Activated CD8-positive, alpha-beta T cell treated with anti-CD3 and anti-CD28 coated beads for 36 hours (primary cell): ENCODE measurements at places on chromosomes 12 and 14.

DNA sequence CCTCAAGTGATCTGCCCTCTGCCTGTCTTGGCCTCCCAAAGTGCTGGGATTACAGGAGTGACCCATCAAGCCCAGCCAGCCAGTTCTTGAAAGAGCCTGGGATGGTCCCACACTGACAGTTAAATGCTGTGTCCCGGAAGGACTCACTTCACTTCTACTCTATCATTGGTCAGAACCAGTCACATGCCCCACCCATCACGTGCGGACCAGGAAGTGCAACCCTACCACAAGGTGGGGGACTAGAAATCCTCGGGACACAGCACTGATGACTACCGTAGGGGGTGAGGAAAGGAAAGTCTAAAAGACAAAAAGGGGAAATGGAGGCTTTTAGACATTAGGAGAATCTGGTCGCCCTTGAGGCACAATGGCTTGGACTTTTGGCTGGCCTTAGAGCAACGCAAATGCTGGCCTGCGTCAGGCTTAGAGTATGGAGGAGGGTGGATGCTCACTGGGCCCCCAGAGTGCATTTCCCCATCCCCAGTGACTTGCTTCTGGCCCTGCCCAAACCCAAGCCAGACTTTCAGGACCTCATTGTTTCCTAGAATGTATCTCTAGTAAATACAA lies 207.7 kb downstream of the TTC8 start:
- no peak for DNase-seq

DNA sequence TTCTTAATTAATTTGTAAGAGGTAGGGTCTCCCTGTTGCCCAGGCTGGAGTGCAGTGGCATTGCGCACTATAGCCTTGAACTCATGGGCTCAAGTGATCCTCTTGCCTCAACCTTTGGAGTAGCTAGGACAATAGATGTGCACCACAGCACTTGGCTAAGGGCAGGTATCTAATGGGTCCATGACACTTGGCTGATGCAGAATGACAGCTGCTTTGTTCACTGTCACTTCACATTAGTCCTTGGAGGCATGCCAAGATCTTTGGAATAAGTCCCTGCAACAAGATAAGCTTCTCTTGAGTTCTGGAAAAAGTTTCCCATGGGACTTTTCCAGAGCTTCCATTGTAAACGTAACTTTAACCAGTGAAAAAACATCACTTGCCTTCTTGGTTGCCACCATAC lies 23.4 kb downstream of the COQ6 start:
- no peak for DNase-seq

GRCh38 chr14:94768141-94768520 lies 1.8 kb downstream of the GSC start:
- DNase-seq: no peak

DNA sequence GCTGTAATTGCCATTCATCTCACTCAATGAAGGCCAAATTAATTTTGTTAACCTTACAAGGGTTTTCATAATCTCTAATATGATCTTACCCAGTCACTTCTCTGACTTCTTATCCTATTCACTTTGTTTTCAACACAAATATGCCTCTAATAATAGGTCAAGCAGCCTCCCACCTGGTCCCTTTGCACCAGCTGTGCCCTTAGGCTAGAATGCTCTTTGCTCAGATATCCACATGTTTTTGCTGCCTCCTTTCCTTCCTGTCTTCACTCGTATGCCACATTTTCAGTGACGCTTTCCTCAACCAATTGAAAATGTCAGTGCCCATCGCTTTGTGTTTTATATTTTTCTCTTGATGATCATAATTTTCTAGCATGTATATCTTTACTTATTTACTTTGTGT lies 106.4 kb upstream of the SYT10 start:
- DNase-seq: no peak

- no peak for DNase-seq
Observed at GRCh38 chr12:47360093-47360480, 280.3 kb upstream of the AMIGO2 start.

DNA sequence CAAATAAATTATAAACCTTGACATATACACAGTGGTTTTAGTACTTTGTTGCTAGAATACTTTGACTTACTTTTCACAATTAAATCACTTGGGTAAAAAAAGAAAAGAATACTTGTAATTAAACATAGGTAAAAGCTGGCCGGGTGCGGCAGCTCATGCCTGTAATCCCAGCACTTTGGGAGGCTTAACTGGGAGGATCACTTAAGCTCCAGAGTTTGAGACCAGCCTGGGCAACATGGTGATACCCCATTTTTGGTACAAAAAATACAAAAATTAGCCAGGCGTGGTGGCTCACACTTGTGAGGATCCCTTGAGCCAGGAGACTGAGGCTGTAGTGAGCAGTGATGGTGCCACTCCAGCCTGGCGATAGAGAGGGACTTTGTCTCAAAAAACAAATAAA lies 7.8 kb downstream of the STX2 start:
- no peak for DNase-seq

DNA sequence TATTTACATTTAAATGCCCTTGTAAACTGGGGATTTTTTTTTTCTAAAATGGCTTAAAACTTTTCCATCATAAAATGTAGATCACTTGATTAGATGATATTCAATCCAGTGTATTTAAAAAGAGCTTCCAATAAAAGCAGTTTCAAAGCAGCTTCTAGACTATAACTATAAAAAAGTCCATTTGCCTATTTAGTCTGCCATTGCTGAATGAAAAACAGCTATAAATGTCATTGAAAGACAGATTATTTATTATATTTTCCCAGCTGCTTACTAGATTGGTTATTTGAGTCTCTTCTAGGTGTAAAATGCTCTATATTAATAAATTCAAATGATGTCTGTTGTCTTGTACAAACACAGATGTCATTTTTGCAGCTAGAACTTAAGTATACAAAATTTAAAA lies 414.8 kb downstream of the RMST start:
- no peak for DNase-seq

- DNase-seq: peak; percentile 80
Observed at GRCh38 chr14:60753264-60754119, 18.9 kb downstream of the MNAT1 start.

DNA sequence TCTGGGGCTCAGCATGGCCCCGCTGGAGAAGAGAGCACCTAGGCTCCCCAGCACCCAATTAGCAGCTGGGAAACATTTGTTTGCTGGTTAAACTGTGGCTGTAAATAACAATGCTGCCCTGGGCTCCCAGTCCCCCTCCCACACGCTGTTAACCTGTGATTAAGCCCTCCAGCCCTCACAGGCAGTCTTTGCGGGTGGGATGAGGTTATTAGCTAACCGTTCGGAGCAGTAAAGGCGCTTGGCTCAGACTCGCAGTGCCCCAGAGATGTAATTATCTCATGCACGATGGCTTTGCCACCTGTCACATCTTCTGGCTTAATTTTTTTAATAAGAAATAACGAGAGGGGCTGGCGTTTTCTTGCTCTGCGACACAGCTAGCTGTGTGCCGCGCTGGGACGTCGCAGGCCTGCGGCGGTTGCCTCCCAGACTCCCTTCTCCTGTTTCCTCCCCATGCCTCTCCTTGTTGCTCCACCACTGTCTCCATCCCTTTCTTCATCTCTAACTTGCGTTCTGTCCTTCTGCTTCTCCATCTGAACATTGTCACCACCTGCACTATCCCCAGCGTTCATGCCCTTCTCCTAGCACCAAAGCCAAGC lies 239.2 kb upstream of the FKBP4 start:
- no peak for DNase-seq

- peak; percentile 65 for DNase-seq
Observed at GRCh38 chr14:65940056-65940735, 527.7 kb downstream of the FUT8 start.

DNA sequence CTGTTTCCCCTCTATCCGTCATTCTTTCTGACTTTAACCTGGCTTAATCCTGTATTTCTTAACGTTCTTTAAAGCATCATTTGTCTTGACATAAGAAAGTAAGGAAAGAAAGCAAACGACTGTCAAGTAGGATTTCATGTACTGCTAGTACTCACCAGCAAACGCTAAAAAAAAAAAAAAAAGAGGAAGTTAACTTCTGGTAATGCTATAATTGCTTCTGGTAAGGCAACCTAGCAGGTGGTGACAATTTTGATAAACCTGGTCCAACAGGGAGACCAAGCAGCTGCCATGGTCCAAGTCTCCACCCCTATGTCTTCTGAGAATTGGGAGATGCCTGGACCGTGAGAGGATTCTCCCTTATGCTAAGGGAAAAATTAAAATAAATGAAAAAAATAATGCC lies 306.6 kb downstream of the DAD1 start:
- no peak for DNase-seq

DNA sequence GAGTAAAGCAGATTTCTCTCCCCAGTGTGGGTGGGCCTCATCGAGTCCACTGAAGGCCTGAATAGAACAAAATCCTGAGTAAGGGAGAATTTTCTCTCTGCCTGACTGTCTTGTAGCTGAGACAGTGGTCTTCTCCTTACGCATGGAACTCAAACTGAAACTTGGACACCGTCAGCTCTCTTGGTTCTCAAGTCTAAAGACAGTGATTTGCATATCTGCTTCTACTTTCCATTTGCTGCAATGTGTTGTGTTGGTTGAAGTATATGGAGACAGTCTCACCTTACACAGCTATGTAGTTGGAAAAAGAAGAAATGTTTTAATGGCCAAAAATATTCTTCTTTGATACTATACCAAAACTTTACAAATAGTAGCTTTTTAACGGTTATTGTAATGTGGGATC lies 160.2 kb upstream of the LMNTD1 start:
- DNase-seq: no peak

- no peak for DNase-seq
Observed at GRCh38 chr12:20436316-20436715, 68.0 kb downstream of the PDE3A start.

- DNase-seq: no peak
Observed at GRCh38 chr14:44795725-44796124, 166.0 kb downstream of the KLHL28 start.

DNA sequence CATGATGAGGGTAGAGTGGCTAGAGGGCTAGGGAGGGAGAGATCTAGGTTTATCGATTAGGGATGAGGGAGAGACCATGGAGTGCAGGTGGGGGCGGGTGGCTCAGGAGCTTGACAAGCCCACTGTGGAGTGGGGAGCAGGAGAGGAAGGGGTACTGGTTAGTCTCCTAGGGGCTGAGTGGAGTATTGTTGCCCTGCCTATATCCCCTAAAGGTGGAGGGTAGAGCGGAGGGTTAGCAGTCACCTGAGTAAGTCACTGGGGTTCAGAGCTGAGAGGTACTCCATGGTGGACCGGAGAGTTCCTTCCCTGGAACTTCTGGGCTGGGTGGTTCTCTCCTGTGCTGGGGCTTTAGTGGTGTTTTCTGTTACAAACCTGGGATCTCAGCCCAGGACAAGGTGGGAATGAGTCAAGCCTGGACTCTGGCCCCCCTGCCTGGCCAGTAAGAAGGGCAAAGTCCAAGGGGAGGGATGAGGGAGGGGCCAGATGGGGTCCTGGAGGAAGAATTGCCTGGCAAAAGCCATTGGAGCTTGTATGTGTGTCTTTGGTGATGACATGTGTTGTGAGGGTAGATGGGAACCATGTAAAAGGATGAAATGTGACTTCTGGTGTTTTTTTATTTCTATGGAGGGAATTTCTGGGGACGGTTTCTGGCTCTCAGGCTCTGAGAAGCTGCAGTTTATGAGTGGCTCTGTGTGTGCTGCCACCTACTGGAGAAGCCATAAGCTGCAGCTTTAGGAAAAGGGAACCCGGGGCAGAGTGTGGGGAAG lies at the start of gene CIDEB:
TSS of gene CIDEB (minus strand) at position 403 of the 767 bp plus-strand sequence. CDS start at position 284, 119 bp downstream.
- DNase-seq: peak; percentile 69

- DNase-seq: no peak
Observed at GRCh38 chr12:80681287-80681686, 26.1 kb upstream of the MYF6 start.

GRCh38 chr12:122107261-122107660 lies 28.7 kb downstream of the MLXIP start:
- DNase-seq: no peak

DNA sequence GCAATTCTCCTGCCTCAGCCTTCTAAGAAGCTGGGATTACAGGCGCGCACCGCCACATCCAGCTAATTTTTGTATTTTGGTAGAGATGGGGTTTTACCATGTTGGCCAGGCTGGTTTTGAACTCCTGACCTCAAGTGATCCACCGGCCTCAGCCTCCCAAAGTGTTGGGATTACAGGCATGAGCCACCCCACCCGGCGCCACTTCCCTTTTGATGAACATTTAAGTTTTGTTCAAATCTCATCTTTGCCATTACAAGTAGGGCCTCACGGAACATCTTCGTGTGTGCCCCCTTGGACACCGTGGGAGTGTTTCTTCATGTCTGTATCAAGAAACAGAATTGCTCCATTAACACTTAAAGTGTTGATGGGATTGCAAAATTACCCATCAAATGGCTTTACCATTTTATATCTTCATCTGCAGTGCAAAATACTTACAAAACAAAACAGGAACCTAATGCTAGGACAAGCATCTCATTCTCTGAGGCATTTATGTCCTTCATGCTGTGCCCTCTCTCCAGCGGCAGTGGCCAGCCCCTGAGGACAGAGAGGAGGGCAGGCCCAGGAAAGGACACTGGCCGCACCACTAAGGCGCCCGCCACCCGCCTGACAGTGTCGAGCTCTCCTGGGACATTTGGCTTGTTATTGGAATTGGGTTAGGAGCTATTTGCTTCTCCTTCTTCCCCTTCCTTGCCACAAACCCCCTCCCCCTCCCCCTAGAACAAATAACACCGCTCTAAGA lies 61.7 kb downstream of the RFX4 start:
- DNase-seq: no peak

DNA sequence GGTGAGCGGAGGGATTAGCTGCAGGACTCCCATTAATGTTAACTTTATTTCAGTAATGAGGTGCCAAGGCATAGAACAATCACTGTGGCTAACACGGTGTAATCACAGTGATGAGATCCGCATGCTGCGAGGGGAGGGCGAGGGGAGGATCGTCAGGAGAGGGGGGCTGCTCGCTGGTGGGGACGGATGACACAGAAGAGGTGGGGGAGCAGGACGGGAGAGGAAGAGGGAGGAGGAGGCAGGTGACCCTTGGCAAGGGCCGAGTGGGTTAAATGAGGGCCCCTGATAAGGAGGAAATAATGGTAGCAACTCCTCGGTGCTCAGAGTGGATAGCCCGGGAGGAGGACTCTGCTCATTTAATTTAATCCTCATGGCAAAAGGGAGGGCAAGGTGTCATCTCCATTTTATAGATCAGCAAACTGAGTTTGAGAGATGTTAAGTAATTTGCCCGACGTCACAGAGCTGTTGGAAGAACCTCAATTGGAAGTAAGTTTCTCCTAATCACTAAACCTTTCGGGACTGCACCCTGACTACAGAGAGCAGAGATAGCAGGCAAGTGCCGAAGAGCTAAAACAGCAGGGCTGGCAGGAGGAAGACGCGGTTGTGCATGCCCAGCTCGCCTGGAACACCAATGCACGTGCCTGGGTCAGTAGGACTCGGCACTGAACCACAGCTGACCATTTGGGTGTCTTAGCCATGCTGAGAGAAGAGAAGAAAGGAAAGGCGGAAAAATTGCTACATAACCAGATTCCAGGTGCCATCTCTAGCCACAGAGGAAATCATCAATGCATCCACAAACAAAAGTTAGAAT lies 43.0 kb downstream of the SPRING1 start:
- DNase-seq: no peak

- no peak for DNase-seq
Observed at GRCh38 chr14:101155575-101155974, 252.1 kb upstream of the RTL1 start.

DNA sequence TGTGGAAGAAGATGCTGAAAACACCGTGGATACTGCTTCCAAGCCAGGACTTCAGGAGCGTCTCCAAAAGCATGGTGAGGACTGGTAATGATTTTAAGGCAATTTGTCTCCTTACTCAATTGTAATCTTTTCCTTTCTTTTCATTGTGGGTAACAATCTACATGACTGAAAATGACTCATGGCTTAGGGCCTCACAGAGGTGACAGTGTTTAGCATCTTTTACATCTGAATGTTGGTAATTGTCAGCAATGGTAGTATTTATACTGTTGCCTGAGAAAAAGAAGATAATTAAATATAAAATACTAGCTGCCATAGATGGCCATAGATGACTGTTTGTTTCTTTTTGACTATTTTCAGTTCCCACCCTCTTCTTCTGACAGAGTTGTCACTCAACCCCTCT lies 31.6 kb downstream of the TULP3 start:
- DNase-seq: no peak
